Stimulated activated CD8-positive, alpha-beta memory T cell treated with anti-CD3 and anti-CD28 coated beads, Interleukin-7, amount 100 ng/mL, for 48 hours (primary cell): ENCODE measurements at places on chromosomes 5 and 9.

- DNase-seq = no peak
Observed at GRCh38 chr9:16139774-16140173, 586.9 kb downstream of the CCDC171 start.

DNA sequence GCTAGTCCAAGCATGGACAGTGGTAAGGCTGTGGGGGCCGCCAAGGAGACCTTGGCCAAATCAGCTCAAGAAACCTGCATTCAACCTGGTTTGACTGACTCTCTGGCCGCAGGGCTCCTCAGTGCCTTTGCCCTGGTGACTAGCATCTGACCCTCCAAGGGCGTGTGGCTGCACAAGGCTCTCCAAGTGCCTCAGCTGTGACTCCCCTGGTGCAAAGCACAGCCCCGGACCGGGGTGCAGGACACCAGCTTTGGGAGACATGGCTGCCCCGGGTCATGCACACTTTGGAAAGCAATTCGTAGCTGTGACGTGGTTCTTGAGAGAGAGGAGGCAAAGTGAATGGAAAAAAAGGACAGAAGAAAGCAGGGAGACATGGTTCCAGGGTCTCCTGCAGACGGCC, 245.2 kb upstream of the IRX2 start:
- no peak for DNase-seq

- no peak for DNase-seq
Observed at GRCh38 chr5:64746446-64746845, 22.0 kb downstream of the SREK1IP1 start.

- DNase-seq = peak; percentile 31
Observed at GRCh38 chr5:159331093-159331973, 1.0 kb upstream of the IL12B start.
